ENCODE measurements at places on chromosomes 16 and 17.

DNA sequence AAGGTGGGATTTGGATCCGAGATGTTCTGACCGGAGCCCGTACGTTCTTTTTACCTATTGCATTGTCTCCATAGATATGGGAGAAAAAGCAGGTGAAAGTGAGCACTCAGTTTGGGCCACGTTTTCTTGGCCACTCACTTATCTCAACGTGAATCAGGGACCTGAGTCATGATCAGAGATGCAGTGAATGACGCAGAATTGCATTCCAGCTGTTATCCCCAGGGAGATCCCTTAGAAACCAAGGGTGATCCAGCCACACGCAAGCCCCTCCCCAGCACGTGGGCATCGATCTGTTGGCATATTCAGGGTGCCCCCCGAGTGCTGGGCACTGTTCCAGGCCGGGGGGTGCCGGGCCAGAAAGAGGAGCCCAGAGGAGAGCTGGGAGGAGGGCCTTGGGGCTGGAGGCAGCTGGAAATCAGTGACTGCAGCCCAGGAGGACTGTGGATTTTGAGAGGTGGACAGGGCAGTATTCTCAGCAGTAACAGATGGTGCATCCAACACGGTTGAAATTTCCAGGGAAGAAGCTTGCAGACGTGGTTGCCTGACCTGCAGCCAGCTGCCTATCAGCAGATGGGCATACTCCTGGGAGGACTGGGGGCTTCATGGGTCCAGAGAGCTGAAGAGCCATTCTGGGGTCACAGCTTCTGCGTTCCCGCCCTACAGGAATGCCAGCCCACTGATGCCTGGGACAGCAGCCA is 87.2 kb upstream of the CACNG5 start:
- no peak for DNase-seq

DNA sequence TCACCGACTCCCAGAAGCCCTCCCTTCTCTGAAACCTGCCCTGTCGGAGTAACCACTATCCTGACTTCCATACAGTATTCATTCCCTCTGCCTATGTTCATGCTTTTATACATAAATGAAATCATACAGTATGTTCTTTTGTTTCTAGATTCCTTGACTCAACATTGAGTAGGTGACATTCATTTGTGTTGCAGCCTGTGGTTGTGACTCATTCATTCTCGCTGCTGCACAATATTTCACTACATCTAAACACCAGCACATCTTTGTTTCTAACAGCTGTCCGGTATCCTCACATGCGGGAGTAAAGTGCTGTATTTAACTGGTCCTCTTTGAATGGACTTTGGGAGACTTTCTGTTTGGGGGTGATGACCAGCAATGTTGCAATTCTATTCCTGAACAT is 135.0 kb upstream of the FOXF1 start:
- DNase-seq, result no peak

DNA sequence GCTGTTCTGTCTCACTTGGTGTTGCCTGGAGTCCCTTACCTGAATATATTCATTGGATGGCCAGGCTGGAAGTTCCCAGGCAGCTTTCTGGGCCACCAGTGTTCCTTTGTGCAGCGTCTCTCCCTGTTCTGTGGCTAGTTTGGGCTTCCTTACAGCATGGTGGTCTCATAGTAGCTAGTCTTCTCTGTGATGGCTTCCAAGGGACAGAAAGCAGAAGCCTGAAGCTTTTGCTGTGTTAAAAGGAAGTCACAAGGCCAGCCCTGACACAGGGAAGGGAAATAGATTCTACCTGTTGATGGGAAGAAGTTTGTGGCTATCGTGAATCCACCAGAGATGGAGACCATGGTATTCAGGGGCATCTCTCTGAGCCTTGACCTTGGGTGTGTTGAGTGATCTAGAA is 34.6 kb downstream of the PLCG2 start:
- DNase-seq, result no peak

DNA sequence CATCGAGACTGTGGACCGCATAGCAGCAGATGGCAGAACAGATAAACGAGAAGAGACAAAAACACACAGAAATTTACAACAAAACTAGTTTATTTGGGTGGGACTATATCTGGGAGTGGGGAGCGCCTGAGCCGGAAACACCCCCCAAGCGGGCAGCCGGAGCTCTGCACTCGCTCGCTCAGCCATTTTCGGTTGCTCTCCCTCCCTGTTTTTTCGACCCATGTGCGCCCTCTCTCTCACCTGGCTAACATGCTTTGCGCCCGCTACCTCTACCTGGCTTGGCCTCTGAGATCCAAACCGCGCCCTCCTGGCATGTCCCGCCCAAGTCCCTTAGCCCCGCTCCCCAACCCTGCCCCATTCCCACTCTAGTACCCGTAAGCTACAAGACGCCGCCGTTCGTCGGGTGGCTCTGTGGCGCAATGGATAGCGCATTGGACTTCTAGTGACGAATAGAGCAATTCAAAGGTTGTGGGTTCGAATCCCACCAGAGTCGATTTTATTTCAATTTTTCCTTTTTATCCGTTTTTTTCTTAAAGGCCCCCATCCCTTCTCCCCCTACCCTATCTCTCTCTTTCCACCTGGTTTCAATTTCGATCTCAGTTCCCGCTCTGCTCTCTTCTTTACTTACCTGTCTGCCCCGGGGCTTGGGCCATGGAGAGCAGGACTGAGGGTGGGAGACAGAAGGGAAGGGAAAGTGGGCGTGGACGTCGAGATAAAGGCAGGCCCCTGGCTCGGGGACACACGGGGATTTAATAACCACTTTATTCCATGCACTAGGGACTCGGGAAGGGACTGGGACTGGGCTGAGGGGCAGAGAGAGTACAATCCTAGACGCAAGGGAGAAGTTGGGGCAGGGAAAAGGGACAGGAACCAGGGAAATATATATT is 2.4 kb upstream of the ALOXE3 start:
- DNase-seq, result no peak

DNA sequence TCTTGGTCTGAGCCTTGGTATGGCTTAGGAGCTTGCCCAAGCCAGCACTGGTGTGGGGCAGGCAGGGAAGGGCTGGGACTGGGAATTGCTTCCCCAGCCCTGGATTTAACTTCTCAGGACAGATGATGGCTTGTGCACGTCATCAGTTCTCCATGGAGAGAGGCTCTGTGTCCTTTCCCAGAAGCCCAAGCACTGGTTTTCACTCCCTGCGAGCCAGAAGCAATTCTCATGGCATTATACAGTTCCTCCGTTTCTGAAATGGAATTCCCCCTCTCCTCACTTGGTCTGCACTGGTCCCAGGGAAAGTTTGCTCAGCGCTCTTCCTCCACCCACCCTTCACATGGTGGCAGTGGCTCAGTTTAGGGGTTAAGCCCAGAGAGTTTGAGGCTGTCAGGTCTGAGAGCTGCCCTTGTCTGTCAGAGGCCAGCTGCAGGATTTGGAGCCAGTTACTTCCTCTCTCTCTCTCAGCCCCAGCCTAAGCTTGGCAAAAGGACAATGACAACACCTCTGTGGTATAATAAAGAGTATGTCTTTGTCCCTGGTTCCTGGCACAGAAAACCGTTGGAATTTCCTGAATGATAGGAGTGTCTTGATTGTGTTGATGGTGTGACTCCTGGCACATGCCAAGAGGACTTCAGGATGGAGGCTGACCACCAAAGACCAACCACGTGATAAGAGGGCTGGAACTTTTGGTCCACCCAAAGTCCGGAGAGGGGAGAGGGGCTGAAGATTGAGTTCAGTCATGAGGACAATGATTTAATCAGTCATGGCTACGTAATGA is 219.6 kb upstream of the TNRC6C start:
- DNase-seq, result no peak

GRCh38 chr17:38442548-38442947 is 14.3 kb downstream of the ARHGAP23 start:
- no peak for DNase-seq

DNA sequence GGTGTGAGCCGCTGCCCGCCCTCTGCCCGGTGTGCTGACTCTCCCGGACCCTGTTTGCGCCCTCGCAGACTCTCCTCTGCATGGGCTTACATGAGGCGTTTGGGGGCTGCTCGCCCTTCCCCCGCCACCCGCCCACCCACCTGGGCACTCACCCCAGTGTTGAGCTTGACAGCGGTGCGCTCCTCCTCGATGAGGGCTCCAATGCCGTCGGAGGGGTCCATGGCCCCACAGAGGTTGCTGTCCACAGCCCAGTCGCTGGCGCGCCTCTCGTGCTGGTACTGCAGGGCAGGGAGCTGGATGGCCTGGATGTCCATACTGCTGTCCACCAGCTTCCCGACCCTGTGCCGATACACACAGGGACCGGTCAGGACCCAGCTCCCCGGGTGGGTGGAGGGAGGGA is 21.4 kb upstream of the RNPS1 start:
- DNase-seq, result no peak

DNA sequence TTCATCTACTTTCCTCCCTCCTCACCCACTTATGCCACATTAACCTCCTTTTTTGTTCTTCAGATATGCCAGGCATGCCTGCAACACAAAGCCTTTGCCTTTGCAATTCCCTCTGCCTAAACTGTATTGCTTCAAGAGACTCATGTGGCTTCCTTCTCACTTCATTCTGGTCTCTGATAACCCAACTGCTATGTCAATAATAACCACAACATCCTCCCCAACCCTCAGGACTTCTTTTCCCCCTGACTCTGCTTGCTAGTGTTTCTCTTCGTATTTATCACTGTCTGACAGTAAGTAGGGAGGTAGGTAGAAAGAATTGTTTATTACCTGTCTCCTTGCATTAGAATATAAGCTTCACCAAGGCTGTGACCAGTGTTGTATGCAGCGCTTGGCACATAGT is 22.4 kb downstream of the RBL2 start:
- no peak for DNase-seq
